ENCODE measurements at places on chromosomes 5 and 9.
A peak's percentile ranks its signal among the peaks of the same experiment; 100 is the strongest.

- DNase-seq, result peak; percentile 84
Observed at GRCh38 chr9:4292781-4293180, 7.1 kb downstream of the GLIS3 start.

DNA sequence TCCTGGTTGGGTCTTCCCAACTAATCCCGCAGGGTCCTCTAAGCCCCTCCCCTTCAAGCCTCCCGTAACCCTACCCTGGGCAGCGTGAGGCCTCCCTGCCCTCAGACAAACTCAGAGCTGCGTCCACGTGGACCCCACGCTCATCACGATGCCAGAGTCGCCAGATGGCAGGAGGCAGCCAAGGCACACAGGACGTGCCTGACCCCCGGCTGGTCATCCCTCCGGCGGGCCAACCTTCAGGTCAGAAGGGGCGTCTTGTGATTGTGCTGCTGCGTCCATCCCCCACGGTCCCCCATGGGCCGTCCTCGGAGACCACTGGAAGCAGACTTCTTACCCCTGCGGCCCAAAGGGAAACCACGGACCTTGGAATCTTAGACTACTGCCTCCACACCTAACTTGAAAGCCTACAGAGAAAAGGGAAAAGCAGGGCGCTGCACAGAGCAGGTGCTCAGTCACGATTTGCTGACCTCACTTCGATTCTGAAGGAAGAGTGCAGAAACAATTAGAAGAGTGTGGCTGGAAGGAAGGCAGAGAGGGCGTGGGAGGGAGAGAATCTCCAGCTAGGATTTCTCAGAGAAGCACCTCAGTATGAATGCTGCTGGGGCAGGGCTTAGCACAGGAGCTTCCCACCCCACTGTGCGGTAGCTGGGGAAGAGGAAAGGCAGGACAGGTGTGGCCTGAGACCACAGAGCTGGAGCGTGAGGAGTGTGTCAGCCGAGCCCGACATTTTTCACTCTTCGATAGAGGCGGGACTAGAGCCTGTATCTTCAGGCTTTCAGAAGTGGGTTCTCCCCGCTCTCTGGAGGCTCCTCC is 174.8 kb downstream of the ERCC6L2 start:
- DNase-seq, result no peak

DNA sequence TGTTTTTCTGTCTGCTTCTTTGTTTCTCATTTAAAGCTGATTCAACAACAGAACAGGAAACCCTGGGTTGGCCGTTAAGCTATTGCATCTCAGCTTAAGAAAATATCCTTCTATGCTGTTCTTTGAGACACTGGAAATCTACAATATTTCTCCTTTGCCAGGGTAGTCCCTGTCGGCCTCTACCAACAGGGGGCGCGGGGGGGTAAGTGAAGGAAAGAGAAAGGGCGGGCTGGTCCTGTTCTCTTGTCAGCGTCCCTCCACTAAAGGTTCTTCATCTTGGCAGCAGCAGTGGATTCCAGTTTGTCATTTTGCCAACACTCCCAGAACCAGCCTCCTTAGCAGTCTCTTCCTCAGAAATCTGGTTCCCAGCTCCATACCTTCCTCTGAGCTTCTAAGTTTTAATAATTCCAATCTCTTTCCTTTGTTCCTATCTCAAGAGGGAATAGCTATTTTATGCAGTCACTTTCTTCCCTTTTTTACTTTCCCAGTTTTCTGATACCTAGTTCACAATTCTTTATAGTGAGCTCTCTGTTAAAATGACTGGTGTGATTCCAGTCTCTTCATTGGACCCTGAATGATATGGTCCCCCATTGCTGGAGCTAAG is 222.3 kb downstream of the GLIS3 start:
- peak; percentile 52 for DNase-seq

- DNase-seq, result no peak
Observed at GRCh38 chr9:96411129-96411838, 6.9 kb downstream of the ZNF367 start.

DNA sequence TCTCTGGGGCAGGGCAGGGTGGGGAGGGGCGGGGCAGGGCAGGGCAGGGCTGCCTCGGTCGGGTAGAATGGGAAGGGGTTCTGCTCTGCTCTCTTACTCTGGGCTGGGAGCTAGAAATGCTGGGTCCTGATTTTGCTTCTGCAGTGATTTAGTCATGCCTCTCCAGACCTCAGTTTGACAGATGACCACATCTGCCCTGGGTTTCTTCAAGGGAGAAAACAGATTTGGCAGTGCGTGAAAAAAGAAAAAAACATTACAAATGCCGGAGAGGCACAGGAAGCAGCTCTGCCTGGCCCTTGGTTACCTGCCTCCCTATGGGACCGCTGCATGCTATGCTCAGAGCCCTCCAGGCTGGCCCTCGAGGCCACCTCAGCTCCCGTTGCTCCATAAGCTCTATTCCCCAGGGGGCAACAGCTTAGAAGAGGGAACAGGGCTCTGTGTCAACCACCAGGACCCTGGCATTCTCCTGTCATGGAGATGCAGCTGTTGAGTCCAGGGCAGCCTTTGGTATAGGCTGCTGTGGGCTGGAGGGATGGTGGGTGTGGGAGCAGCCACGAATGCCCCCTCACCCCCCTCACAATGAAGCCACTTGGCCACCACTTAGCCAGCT is 53.2 kb upstream of the UBTD2 start:
- no peak for DNase-seq

GRCh38 chr5:122559676-122560075 is 215.2 kb upstream of the SNX2 start:
- DNase-seq, result no peak

DNA sequence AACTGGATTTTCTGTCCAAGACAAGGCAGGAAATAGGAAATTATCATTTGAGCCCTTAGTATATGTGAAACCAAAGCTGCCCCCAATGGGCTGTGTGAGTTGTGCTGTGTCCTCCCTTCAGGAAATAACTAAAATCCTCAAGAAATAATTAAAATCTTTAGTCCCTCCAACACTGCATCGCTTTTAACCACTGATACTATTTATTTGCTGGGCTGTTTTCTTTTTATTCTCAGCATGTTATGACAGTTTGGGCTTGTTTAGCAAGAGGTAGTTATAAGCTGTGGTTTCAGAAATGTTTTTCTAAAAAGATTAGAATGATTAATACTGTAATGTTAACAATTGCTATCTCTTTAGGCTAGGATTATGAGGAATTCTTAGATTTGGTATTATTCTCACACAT is 187.0 kb upstream of the KCNN2 start:
- DNase-seq, result no peak

- DNase-seq, result no peak
Observed at GRCh38 chr5:130278136-130278535, 373.9 kb downstream of the CHSY3 start.

DNA sequence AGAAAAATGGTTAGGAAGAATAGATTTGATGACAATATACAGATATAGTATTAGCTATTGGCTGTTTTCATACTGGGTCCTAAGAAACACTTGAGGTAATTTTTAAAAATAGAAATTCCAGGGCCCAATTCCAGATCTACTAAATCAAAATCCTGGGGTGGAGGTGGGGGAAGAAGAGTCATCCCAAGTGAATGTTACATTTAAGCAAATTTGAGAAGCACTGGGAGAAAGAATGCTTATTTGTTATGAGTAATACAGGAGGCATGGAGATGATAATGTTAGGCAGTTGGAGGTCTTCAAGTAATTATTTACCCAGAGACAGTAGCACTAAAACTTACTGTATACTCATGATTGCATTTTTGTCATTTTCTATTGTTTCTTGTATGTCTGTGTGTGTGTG is 93.0 kb upstream of the DAB2 start:
- peak; percentile 99 for DNase-seq

GRCh38 chr5:72180925-72181324 is 73.7 kb downstream of the MAP1B start:
- no peak for DNase-seq

DNA sequence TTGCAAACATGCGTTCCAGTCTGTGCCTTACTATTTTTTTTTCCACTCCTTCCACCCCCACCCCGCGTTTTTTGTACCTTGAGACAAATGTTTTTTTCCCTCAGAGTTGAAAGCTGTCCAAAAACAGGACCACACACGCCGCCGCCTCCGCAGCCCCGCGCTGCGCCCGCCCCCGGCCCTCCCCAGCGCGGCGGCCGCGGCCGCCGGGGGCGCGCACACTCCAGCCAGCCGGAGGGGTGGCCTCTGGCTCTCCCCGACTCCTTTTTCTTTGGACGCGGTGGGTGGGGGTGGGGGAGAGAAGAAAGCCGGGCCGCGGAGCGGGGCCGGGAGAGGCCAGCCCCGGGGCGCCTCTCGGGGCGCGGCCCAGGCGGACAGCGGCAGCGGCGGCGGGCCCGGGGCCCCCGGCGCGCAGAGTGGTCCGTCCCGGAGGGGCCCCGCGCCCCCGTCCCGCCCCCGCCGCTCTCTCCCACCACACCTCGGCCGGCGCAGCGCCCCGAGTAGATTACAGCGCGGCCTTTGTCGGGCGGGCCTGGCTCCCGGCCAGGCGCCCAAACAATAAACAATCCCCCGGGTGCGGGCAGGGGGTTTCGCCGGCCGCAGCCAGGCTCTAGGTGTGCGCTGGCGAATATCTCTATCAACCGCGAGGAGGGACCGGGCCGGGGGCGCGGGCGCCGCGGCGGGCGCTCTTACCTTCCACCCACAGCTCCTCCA is 10.9 kb downstream of the PTCH1 start:
- peak; percentile 47 for DNase-seq

DNA sequence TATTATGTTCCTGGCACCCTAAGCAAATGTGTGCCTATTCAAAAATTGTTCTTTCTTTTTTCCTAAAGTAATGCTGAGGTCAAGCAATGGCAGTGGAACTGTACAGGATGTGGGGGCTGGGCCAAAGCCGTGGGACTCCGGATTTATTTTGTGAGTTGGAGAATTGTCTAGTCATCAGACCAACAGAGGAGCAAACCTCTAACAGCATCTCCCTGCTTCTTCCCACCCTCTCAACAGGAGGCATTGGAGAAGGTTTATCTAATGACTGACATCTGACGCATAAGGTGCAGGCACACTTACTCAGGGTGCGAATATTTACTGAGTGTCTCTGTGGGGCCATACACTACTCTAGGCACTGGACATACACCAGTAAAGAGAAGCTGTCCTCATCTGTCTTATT is 38.6 kb downstream of the MARCHF11 start:
- no peak for DNase-seq
